ENCODE measurements at places on chromosomes 7 and 10.

DNA sequence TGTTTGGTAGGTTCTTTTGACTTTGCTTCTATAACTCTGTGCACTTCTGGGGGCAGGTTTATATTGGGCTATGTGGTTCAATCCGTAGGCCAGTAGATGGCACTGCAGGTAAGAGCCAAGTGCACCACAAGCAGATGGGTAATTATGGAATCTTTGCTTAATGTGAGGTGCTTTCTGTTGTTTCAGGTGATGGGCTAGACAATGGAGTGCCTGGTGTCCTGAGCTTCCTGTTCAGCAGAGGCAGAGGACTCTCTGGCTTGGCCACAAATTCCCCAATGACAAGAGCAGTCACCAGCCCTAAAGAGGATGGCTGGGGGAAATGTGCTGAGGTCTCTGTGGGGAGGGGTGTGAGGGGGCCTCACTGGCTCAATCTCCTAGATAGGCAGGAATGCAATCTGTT lies 455.0 kb downstream of the CCSER2 start:
- no peak for DNase-seq

- DNase-seq = no peak
These were observed 323.3 kb upstream of the ZMIZ1 start for GRCh38 chr10:78745441-78745840.

DNA sequence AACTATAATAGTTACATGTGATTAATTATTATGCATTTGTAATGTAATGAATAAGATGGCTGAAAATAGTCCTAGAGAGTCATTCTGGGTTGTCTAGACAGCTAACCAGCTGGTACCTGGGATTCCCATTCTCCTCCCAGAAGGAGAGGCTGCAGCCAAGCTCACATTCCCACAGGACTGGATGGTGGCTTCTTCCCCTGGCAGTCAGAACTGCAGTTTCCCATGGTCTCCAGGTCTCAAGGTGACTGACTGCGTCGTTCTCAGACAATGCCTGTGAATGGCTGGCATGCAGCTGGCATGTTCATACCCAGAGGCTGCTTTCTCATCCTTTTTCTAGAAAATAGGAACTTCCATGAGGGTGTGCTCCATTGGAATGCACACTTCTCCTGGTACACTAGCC lies 21.3 kb downstream of the TAS2R16 start:
- no peak for DNase-seq

GRCh38 chr10:119724593-119725516 lies 995 bp upstream of the INPP5F start:
- DNase-seq = no peak

GRCh38 chr7:1234881-1235500 lies 2.3 kb downstream of the UNCX start:
- DNase-seq = no peak

DNA sequence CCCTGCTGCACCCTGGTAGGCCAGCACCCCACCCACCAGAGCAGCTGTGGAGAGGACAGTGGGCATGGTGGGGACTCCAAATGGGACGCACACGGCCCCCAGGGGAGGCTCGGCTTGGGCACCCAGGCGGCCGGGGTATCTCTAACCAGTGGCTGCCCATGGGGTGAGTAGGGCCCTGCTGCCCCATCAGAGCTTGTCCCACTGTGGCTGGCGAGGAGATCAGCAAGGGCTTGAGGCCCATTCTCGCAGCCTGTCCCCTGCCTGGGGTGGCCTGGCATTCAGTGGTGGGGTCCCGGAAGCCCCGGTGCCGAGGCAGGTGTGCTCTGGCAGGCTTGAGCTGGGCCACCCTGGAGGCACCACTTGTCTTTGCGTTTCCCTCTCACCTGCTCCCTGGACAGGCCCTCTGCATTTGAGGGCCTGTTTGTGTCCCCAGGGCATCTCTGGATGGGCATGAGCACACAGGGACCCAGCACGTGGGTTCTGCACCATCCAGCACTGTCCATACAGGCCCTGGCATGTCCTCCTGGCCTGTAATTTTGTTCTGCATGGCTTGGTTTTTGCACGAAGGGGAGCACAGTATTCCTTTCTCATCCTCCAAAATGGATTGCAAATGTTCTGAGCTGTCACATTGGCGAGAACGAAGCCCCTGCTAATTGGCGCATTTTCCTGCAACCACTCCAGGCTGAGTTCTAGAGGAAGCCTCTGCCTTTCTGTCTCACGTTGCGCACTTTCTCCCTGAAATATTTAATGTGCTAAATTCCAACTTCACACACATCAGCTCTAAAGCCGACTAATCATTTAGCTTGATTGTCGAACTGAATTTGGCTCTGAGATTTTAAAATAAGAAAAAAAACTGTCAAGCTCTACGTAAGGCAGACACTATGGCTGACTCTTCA lies 27.2 kb downstream of the PWWP2B start:
- DNase-seq = no peak
